ENCODE measurements at places on chromosomes 2 and 18. TPM values are rescaled to one million over a fixed set of nuclear protein-coding genes. Genes with fewer than 3 reads are reported as not detected.
A peak's percentile ranks its signal among the peaks of the same experiment; 100 is the strongest.

GRCh38 chr2:237244976-237245646 is 159.4 kb downstream of the COPS8 start:
- DNase-seq = no peak
- no peak overlapping the region for H3K4me3 ChIP-seq
- H3K4me1 ChIP-seq = no peaks in the 10 kb centered on the region
- no peak overlapping the region for H3K27ac ChIP-seq
- H3K27me3 ChIP-seq = peaks cover 11% of the 10 kb centered on the region

DNA sequence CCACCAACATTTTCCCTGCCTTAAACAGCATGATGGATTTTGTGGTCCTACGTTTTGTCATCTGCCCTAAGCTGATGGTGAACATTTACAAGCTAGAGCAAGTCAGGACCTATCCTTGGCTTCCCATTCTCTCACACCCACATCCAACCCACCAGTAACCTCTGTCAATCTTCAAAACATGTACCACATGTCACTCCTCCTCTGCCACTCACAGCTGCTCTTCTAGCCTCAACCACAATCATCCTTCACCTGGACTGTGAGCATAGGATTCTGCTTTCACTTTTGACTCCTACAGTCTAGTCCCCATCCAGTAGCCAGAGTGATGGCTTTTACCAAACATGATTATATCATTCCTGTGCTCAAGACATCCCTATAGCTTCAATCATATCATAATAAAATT is 279.8 kb upstream of the DLGAP1 start:
- H3K4me3 ChIP-seq = no peak overlapping the region
- H3K27me3 ChIP-seq = no peaks in the 10 kb centered on the region
- DNase-seq = no peak
- H3K36me3 ChIP-seq = no peaks in the 10 kb centered on the region

DNA sequence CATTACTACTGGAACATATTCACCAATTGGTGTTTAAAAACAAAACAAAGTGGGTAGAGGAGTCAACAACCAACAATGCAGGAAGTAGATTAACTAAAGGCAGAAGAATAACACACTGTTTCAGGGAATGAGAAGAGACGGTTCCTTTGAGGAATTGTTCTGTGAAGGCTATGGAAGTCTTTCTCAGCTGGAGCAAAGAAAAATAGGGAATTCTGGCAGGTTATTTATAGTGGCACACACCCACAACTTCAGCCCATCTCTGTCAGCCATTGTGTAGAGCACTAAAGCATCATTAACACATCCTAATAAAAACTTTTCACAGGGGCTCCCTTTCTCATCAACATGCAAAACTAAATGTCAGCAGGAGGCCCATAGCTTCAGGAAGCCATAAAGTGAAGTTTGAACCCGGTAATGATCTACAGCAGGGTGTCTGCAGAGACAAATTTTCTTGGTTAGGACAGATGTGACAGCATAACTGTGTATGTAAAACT is 113.6 kb downstream of the CDH2 start:
- no peaks in the 10 kb centered on the region for H3K27me3 ChIP-seq
- no peak overlapping the region for H3K27ac ChIP-seq
- no peaks in the 10 kb centered on the region for H3K36me3 ChIP-seq
- no peak overlapping the region for H3K4me3 ChIP-seq
- no peaks in the 10 kb centered on the region for H3K4me1 ChIP-seq

DNA sequence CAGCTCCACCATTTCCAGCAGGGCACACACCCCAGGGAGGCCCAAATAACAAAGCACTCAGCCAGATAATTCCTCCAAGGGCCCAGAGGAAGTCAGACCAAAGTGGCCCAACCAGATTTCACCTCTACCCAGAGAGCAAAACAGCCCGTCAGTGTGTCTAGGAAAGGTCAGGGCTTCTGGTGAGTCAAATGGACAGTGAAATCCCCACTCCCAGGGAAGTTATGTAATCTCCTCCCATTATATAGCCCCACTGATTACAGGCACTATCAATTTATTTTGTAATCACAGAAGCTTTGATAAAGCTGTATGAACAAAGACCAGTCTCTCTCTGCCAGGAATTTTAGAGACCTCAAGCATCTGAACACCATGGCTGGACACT is 4.0 kb downstream of the B4GALT6 start:
- peaks cover 7% of the 10 kb centered on the region for H3K36me3 ChIP-seq
- H3K4me3 ChIP-seq = no peak overlapping the region
- H3K4me1 ChIP-seq = peaks cover 7% of the 10 kb centered on the region
- H3K27ac ChIP-seq = no peak overlapping the region

- peaks cover 2% of the 10 kb centered on the region for H3K36me3 ChIP-seq
- peaks cover 45% of the 10 kb centered on the region for H3K4me1 ChIP-seq
- H3K4me3 ChIP-seq = no peak overlapping the region
- H3K27me3 ChIP-seq = no peaks in the 10 kb centered on the region
Observed at GRCh38 chr2:180002198-180002770, 4.8 kb downstream of the CWC22 start.

GRCh38 chr2:167794554-167795255 is 452.7 kb downstream of the STK39 start:
- no peak for DNase-seq
- H3K27me3 ChIP-seq = peaks cover 7% of the 10 kb centered on the region
- H3K36me3 ChIP-seq = no peaks in the 10 kb centered on the region
- no peak overlapping the region for H3K4me3 ChIP-seq

DNA sequence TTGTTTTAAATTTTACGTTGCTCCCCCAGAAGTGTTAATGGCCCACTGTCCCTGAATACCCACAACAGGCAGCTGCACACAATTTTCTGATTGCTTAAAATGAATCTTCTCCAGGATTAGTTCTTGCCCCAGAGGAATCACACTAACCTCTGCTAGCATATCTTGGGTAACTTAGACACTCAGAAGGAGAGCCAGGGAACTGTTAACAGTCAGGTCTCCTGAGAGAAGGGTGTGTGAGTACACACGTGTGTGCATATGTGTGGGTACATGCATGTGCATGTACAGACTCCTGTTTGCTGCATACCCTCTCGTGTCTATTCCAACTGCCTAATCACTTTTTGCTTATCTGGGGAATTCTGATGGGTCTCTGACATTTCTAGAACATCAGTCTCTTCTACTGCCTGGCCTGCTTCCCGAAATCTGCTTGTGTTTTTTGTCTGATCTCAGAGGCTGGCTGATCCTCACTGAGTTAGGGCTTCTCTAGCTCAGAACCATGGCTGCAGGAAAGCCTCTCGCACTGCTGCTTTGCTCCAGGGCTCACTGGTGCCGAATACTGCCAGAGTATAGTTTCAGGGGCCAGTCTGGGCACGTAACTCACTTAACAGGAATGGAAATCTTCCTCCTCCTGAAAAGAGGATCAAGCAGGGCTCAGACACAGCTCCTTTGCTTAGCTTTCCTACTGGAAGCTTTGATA is 62.8 kb downstream of the PRELID3A start:
- no peak for DNase-seq
- no peaks in the 10 kb centered on the region for H3K36me3 ChIP-seq
- H3K4me3 ChIP-seq = no peak overlapping the region
- no peaks in the 10 kb centered on the region for H3K27me3 ChIP-seq
- H3K27ac ChIP-seq = no peak overlapping the region
- H3K4me1 ChIP-seq = no peaks in the 10 kb centered on the region

- no peak for DNase-seq
- H3K4me3 ChIP-seq = no peak overlapping the region
- no peaks in the 10 kb centered on the region for H3K4me1 ChIP-seq
- no peaks in the 10 kb centered on the region for H3K27me3 ChIP-seq
Observed at GRCh38 chr2:76159042-76159648, 448.4 kb upstream of the GCFC2 start.

GRCh38 chr2:39542523-39542922 is 105.4 kb upstream of the MAP4K3 start:
- H3K27ac ChIP-seq = no peak overlapping the region
- H3K4me3 ChIP-seq = no peak overlapping the region
- no peaks in the 10 kb centered on the region for H3K4me1 ChIP-seq
- no peak for DNase-seq
- H3K27me3 ChIP-seq = peaks cover 6% of the 10 kb centered on the region

- H3K27me3 ChIP-seq = peaks cover 9% of the 10 kb centered on the region
- no peak overlapping the region for H3K27ac ChIP-seq
- H3K4me3 ChIP-seq = no peak overlapping the region
Observed at GRCh38 chr18:8460748-8461147, 148.5 kb upstream of the RAB12 start.

GRCh38 chr2:165558832-165559231 is 89.3 kb downstream of the CSRNP3 start:
- H3K27ac ChIP-seq = no peak overlapping the region
- no peak for DNase-seq
- no peaks in the 10 kb centered on the region for H3K36me3 ChIP-seq
- peaks cover 2% of the 10 kb centered on the region for H3K27me3 ChIP-seq

DNA sequence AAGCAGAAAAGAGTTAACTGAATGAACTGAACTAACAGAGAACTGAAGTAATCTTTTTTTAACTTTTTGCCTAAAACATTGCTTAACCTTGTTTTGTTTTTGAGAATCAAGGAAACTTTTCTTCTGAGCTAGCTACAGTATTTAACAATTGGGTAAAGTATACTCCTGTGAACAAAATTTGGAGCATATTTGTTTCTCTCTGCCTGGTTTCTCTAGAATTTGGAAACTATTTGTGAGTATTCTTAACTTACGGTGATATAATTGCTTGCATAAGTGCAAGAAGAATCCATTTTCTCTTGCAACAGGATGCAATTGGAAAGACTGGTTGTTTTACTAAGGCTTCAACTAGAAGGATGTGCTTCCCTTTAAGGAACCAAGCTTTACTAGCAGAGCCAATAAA is 65.9 kb upstream of the FAM98A start:
- no peak overlapping the region for H3K27ac ChIP-seq
- H3K4me1 ChIP-seq = no peaks in the 10 kb centered on the region
- H3K36me3 ChIP-seq = no peaks in the 10 kb centered on the region

DNA sequence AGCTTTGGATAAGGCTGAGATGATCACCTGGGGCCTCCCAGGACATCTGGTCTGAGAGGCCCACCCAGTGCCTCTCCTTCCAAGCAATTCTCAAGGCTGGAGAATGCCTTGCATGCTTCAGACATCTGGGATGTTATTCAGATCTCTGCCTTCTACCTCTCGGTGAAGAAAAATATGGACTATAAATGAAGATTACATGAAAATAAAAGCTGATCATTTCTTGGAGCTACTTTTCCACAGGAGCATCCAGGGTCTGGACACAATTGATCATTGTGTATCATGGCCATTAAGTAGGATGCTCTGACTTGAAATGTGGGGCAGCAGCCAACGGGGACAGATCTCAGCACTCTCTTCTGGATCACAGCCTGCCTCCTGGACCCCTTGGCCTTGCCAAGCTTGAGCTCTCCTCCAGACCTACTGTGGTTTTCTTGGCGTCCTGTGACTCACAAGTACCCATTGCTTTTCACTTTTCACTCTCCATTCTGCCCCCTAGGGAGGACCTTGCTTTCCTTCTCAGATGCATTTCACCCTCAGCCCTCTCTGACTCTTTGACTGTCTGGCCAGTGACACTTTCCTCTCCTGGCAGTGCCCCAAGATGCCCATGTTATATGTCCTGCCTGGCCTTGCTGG is 203.1 kb downstream of the INSIG2 start:
- no peaks in the 10 kb centered on the region for H3K36me3 ChIP-seq
- H3K4me1 ChIP-seq = no peaks in the 10 kb centered on the region
- H3K27ac ChIP-seq = no peak overlapping the region
- H3K27me3 ChIP-seq = peaks cover 59% of the 10 kb centered on the region
- H3K4me3 ChIP-seq = no peak overlapping the region

DNA sequence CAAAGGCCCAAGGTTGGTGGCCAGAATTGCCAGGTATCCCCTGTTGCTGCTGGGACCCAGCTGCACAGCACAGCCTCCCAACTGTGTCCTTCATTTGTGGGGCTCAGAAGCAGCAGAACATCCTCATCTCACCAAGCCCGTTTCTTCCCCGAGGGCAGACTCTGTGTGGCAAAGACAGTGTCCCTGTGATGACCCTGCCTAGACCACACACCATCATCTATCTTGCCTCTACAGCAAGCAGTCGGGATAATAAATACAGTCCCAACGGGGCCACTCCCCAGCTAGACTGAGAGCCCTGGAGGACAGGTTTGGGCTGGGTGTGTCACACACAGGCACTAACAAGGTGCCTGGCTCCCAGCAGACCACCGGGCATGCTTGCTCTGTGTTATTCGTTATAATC is 93.4 kb downstream of the PTGR3 start:
- H3K4me1 ChIP-seq = peaks cover 2% of the 10 kb centered on the region
- no peaks in the 10 kb centered on the region for H3K36me3 ChIP-seq
- H3K27ac ChIP-seq = no peak overlapping the region

GRCh38 chr18:68177807-68178702 is 536.9 kb downstream of the TMX3 start:
- H3K27ac ChIP-seq = no peak overlapping the region
- no peaks in the 10 kb centered on the region for H3K4me1 ChIP-seq
- no peaks in the 10 kb centered on the region for H3K27me3 ChIP-seq
- H3K4me3 ChIP-seq = no peak overlapping the region
- no peaks in the 10 kb centered on the region for H3K36me3 ChIP-seq

DNA sequence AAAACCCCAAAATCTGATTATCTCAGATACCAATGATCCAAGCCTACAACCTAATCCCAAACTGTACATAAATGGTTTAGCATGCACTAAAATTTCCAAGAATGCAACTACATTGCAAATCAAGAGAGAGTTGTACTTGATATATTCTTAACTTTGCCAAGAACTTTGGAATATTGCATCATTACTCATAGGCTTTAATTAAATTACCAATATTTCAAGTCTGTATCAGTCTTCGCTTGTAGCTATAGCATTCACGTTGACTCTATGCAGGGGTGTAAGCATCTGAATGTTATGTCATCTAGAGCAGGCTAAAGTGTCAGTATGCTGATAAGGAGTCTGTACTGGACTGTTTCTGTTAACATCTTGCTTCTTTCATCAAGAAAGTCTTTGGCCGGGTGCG is 56.3 kb downstream of the FOXI3 start:
- DNase-seq = no peak
- H3K27ac ChIP-seq = no peak overlapping the region
- H3K27me3 ChIP-seq = peaks cover 15% of the 10 kb centered on the region
- H3K4me3 ChIP-seq = no peak overlapping the region
- no peaks in the 10 kb centered on the region for H3K36me3 ChIP-seq
- no peaks in the 10 kb centered on the region for H3K4me1 ChIP-seq

DNA sequence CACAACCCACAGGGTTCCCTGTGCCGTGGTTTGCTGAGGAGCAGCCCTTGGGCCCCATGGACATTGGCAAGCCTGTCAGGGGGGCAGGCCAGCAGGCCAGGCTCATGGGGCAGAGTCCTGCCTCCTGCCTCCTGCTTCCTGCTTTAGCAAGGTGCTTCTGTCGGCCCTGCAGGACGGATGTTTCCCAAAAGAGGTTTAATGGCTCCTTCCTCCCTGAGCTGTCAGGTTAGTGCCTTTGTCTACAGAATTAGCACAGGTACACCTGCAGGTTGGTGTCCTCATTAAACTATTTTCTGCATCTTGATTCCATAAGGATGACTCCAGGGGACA is 152.3 kb downstream of the TTC32 start:
- peaks cover 41% of the 10 kb centered on the region for H3K27me3 ChIP-seq
- no peak overlapping the region for H3K27ac ChIP-seq
- H3K36me3 ChIP-seq = peaks cover 2% of the 10 kb centered on the region
- H3K4me3 ChIP-seq = no peak overlapping the region

GRCh38 chr2:60780721-60781120 is 24.7 kb downstream of the PAPOLG start:
- H3K27ac ChIP-seq = no peak overlapping the region
- peaks cover 7% of the 10 kb centered on the region for H3K36me3 ChIP-seq
- no peak overlapping the region for H3K4me3 ChIP-seq
- peaks cover 2% of the 10 kb centered on the region for H3K4me1 ChIP-seq

- H3K4me1 ChIP-seq = peaks cover 55% of the 10 kb centered on the region
- DNase-seq = peak; percentile 33
- peak overlapping the region; percentile 98 for H3K27ac ChIP-seq
- peaks cover 5% of the 10 kb centered on the region for H3K27me3 ChIP-seq
- H3K4me3 ChIP-seq = peak overlapping the region; percentile 95
Observed at GRCh38 chr2:38750011-38750890, 910 bp downstream of the SRSF7 start.

Gene SERPINB5
- not detected for total RNA-seq

Gene FZD7
- 0.30 TPM for total RNA-seq

Gene VWA3B
- total RNA-seq = not detected

Gene METTL4
- 13.7 TPM for total RNA-seq

Gene MTIF2
- 16.8 TPM for total RNA-seq

Gene HOXD12
- not detected for total RNA-seq
